Activated CD8-positive, alpha-beta T cell treated with anti-CD3 and anti-CD28 coated beads for 36 hours (primary cell): ENCODE measurements at places on chromosomes 1 and 21. TPM values are rescaled to one million over a fixed set of nuclear protein-coding genes. Genes with fewer than 3 reads are reported as not detected.

Gene WNT4
- total RNA-seq = not detected

Gene CFHR3
- not detected for total RNA-seq

Gene CDC20
- total RNA-seq = 167 TPM

Gene A3GALT2
- total RNA-seq = not detected

Gene PEAR1
- not detected for total RNA-seq

Gene ATP6V1G3
- not detected for total RNA-seq

Gene ASCL5
- 0.29 TPM for total RNA-seq

Gene MX2
- total RNA-seq = 9.2 TPM

Gene PROX1
- not detected for total RNA-seq

Gene LMOD1
- total RNA-seq = not detected

Gene AGRN
- total RNA-seq = 64.9 TPM

DNA sequence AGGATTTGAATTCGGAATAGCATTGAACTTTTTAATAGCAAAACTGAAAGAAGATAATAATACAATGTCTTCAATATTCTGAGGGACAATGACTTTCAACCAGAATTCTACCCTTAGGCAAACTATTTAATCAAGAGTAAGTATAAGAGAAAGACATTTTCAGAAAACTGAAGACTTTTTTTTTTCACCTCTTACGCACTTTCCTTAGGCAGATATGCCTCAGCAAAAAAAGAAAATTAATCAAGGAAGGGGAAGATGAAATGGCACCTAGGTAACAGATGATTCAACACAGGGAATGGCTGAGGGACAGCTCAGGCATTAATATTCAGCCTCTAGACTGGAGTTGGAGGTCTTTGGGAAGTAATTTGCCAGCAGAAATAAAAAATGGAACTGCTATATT lies 184.9 kb downstream of the URB2 start:
- no peak for DNase-seq

DNA sequence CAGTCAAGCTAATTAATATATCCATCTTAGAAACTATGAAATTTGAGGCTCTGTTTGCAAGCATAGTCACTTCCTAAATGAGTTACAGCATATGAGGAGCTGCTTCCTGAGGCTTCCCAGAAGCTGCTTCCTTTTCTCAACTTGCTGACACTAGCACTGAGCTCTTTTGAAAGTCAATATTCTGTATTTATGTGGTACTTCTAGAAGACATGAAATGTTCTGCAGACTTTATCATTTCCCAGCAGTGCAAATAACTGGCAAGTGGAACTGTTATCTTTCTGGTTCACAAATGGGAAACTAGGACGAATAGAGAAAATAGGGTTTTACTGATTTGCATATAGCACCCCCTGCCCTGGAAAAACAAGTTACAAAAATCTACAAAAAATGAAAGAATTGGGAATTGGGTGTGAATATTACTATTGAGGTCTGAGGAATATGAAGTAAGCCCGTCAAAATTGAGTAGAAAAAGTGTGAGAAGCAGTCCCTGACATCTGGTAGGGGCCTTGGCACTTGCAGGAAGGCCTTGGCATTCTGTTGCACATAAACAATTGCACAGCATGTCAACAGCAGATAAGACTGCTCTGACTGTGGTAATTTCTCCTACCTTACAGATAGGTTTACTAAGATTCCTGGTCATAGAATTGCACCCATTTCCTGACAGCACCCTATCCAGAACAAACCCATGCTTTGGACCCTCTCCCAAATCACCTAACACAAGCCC lies 7.1 kb downstream of the GIPC2 start:
- DNase-seq = no peak

- peak; percentile 5 for DNase-seq
Measured at GRCh38 chr1:239387304-239388158, 1.2 kb downstream of the CHRM3 start.

GRCh38 chr1:169999331-169999741 lies 75.2 kb downstream of the KIFAP3 start:
- no peak for DNase-seq

- no peak for DNase-seq
Measured at GRCh38 chr1:74531796-74532195, 19.4 kb upstream of the LRRC53 start.

- no peak for DNase-seq
Measured at GRCh38 chr1:219506473-219506899, 106.4 kb downstream of the ZC3H11B start.

DNA sequence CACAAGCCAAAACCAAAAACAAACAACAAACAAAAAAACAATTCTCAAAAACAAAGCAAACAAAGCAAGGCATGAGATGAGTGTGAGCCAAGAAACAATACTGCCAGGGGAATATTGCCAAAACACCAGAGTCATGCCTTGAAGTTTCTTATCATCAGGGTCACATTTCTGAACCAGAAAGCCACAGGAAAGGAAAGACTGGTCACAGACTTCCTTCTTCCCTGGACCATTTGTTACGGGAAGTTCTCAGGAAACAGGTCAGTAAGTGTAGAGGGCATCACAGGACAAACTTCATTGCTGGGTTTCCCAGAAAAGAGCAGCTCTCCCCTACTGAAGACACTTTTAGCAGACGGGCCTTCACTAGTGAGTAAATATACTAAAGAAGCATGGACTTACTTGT lies 191.2 kb downstream of the GABPA start:
- DNase-seq = no peak

GRCh38 chr21:28751176-28751575 lies 241.5 kb downstream of the LTN1 start:
- DNase-seq = no peak

DNA sequence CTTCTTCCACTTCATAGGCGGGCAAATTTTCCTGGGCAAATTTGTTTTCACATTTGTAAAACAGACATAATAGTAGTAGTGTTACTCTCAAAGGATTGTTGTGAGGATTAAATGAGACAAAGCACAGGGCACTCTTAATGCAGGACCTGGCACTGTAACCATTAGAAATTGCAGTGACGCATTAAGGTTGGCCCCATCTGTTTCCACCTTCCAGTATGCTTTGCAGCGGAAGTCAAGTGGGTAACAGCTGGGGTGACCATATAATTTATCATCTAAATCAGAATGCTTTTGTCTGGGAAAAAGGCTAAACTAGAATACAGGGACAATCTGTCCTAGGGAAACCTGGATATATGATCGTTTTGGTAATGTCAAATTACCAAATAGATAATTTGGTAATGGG lies 132.5 kb upstream of the CACHD1 start:
- DNase-seq = no peak

GRCh38 chr1:163439471-163439870 lies 117.7 kb downstream of the NUF2 start:
- no peak for DNase-seq

GRCh38 chr1:44531785-44532566 lies 126.9 kb downstream of the RNF220 start:
- no peak for DNase-seq

- DNase-seq = no peak
Measured at GRCh38 chr1:234296496-234296895, 76.8 kb upstream of the COA6 start.

GRCh38 chr1:157782931-157783330 lies 6.0 kb upstream of the FCRL2 start:
- no peak for DNase-seq

GRCh38 chr1:116853680-116854402 lies 55.9 kb upstream of the PTGFRN start:
- no peak for DNase-seq

DNA sequence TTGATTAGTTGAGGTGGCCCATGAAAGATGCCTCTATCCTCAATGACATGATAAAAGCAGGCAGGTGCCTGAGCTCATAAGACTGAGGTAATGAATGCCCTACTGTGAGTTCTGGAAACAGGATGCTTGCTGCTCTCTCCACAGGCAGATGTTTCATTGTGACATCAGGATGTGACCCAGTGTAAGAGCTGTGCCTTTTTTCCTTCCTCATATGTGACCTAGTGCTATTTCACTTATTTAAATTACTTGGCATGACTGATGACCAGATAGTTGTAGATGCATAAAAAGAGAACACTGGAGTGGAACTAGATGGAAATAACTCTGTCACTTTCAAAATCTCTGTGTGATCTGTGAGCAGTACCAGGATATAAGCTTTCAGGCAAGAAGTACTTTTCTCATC lies 31.9 kb downstream of the KIF14 start:
- DNase-seq = no peak

DNA sequence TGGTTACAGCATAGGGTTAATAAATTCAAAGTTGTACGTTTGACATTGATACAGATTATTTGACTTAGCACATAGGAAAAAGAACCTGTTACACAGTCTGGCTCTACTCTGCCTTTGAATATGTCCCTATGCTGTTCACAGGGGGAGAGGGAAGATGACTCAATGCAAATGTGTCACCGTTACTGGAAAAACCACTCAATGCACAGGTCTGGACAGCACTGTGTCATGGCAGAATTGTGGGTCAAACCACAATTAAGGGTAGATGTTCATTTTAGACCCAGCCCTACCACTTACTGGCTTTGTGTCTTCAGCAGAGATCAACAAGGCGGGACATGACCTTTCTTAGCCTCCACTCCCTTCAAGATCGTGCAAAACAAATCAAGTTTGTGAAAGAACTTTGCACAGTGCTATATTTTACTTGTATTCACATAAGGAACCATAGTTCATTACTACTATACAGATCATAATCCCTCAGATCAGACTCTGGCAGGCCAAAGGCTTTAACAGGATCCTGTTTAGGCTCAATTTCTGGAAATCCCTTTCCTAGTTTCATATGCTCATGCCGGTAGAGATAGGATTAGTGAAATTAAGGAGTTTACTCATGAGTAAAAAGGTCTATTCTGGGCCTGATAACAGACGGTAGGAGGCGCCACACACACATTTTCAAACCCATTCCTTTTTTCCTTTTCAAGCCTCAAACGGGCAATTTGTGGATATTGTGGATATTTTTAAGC lies 22.1 kb downstream of the EIF2D start:
- peak; percentile 85 for DNase-seq

DNA sequence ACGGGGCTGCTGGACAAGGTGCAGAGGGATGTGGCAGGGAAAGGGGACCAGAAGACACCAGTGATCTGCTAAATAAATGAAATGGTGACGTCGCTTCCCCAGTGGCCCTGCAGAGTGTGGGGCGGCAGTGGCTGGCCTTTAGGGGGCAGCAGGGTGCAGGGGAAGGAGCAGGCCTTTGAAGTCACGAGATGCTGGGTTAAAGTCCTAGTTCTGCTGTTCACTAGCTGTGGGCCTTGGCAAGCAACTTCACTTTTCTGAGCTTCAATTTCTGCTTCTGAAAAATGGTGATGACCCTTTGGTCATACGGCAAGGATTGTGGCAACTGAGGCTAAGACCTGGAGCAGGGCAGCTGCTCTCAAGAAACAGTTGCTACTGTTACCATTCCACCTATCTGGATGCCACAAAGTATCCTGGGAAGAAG lies 9.2 kb upstream of the GALE start:
- peak; percentile 88 for DNase-seq

- DNase-seq = no peak
Measured at GRCh38 chr1:109880971-109881894, 29.4 kb upstream of the CSF1 start.

DNA sequence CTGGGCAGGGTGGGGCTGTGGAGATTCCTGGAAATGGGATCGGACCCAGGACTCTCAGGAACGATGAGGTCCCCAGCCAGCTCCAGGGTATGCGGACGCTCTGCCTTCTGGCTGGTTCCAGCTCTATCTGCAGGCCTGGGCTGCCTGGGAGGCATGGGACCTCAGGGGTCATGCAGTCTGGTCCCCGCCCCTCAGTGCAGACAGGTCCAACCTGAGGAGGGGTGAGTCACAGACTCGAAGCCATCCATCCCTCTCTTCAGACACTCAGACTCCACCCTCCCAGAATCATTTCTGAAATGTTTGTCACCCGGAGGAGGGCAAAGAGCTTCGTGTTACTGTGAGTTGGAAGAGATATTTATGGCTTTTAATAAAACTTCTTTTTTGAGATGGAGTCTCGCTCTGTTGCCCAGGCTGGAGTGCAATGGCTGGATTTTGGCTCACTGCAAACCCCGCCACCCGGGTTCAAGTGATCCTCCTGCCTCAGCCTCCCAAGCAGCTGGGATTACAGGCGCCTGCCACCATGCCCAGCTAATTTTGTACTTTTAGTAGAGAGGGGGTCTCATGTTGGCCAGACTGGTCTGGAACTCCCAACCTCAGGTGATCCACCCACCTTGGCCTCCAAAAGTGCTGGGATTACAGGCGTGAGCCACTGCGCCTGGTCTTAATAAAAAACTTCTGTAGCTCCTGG lies 5.9 kb upstream of the MYOM3 start:
- DNase-seq = no peak

DNA sequence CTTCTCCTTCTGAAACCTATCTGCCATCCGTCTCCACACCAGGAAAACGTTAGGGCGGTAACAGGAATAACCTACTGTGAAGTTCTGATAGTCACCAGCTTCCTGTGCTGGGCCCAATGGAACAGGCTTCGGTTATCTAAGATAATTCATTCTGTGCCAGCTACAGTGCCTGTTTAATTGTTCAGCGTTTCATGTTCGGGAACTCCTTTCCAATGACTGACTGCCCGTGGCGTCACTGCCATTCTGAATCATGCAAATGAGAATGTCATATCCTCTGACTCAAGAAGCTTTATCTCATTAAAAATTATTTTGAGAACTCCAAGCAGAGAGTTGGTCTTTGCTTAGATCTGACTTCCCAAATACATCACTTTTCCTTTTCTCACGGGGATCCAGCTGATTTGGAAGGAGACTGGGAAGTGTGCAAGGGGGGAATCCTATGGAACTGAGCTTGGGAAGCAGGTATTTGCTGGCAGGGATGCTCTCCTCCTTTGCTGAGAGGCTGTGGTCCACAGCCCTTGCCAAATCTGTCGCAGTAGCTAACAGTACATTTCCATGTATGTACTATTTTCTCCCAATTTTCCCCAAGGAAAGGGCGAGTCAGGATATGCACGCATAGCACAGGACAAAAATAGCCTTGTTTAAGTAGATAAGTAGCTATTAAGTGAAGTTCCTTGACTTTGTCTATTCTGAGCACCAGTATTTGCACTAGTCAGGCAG lies 358.7 kb downstream of the LTN1 start:
- DNase-seq = no peak

GRCh38 chr1:1120866-1121591 lies 5.1 kb upstream of the C1orf159 start:
- DNase-seq = no peak

- DNase-seq = no peak
Measured at GRCh38 chr1:76115171-76115570, 40.6 kb downstream of the ST6GALNAC3 start.

DNA sequence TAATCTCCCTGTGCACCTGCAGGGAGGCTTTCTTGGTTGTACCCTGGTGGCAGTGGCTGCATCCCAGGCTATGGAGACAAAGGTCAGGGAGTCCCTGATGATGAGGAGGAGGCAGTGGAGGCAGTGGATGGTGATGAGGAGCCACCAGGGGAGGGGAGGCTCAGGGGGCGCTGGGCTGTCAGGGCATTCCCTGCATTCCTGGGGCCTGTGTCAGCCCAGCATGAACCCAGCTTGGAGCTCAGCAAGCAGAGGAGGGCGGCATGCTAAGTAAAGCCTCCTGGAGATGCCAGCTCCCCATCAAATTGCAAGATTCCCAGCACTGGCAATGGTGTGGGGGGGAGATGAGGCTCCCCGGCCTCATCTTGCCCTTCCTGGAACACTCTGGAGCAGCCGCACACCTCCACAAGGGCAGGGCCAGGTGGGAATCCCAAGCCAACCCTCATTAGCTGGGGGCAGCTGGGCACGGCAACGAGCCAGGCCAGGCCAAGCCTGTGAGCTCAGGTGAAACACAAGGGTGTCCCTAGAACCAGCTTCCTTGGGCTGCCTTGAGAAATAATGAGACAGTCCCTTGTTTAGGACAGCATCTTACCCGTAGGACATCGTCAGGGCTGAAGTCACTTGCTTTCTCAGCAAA lies 469.5 kb downstream of the MATN1 start:
- no peak for DNase-seq
